ENCODE measurements at places on chromosomes 6 and 20.

DNA sequence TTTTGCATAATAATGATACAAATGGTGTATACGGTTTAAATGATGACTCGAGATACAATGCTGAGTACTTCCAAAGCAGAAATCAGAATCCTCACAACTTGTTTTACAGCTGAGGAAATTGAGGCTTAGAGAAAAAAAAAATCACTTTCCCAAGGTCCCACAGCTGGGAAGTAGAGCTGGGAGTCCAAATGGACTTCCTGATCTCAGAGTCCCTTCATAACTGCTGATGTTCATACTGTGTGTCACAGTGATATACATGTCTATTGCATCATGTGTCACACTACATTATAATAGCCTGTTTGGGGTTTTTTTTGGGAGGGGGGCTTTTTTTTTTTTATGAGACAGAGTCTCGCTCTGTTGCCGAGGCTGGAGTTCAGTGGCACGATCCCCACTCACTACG lies 8.5 kb downstream of the HM13 start:
- DNase-seq = no peak

DNA sequence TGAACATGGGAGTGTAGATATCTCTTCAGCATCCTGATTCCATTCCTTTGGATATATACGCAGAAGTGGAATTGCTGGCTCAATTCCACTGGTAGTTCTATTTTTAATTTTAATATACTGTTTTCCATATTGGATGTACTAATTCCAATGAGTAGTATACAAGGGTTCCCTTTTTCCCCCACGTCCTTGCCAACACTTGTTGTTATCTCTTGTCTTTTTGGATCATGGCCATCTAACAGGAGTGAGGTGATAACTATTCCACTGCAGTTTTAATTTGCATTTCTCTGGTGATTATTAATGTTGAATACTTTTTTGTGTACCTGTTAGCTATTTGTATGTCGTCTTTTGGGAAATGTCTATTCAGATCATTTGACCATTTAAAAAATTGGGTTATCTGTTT lies 91.5 kb downstream of the ZFAND3 start:
- no peak for DNase-seq

DNA sequence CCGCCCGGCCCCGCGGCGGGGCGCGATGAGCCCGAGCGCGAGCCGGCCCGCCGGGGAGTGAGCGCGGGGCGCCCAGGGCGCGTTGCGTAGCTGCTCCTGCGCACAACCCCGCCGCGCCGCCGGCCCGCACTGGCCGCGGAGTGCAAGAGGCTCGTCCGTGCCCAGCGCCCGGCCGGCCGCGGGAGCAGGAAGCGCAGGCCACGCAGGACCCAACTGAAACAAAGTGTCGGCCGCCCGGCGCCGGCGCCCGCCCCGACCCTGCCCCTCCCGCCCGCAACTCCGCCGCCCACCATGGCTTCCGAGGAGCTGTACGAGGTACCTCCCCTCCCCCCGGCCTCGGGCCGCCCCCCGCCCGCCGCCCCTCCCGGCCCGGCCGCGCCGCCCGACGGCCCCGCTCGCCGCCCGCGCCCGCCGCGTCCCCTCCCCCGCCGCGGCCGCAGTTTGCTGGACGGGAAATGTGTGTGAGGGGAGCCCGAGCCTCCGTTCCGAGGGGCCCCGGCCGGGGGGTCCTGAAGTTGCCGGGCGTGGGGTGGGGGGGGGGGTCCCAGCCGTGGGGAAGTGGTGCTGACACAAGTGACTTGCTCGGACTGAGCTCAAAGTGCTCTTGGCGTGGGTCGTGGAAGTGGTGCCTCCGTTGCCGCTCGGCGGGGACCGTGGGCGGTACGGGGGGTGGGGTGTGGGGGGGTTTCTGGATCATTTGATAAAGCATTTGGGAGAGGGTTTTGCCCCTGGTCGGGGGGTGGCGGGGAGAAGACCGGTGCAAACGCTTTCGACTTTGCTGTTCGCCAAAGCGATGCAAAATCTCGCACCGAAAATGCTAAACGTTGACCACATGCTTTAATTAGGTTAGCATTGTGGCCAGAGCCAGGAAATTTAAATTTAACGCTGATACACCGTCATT lies 539 bp downstream of the CDYL start:
- peak; percentile 79 for DNase-seq

DNA sequence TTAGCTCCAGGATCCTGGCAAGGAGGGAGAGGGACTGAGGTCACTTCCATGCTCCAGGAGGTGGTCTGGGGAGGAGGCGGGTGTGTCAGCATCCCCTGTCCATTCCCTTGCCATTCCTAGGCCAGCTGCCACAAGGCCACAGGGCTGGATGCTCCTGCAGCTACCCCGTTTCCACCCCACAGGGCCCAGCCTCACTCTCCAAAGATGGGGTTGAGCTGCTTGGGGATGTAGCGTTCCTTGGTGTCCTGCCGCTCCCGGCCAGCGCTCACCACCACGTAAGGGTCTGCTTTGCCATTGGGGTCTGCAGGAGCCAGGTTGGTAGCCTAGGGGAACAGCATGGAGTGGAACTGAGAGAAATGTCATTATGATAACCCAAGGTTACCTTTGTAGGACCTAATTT lies 23.0 kb downstream of the ERGIC3 start:
- DNase-seq = no peak

- DNase-seq = no peak
Observed at GRCh38 chr6:53299331-53300005, 49.3 kb downstream of the ELOVL5 start.

GRCh38 chr20:32457479-32457986 lies 99.4 kb downstream of the ASXL1 start:
- peak; percentile 75 for DNase-seq

- DNase-seq = peak; percentile 42
Observed at GRCh38 chr6:125759184-125759902, 9.9 kb downstream of the HEY2 start.

DNA sequence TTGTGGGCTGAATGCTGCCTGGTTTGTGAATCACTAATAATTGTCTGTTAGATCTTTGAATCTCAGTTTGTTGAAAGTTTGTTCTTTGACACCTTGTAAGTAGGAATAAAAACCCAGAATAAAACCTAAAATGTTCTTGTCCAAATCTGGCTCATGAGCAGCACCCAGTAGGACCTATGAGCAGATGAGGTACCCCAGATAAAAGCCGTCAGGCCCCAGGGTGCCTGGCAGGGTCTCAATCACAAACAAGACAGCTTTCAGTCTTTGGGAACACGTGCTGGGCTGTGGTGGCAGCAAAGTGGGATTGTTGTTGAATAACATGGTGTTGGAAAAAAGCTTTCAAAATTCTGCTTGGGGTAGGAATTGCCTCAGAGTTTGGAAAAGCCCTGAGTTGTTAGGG lies 52.1 kb upstream of the ECI2 start:
- no peak for DNase-seq

- no peak for DNase-seq
Observed at GRCh38 chr20:15475483-15475882, 1097.8 kb downstream of the KIF16B start.

All from cardiac muscle cell (in vitro differentiated cells and primary cell).